ENCODE measurements at places on chromosomes 1 and 21. TPM values are rescaled to one million over a fixed set of nuclear protein-coding genes. Genes with fewer than 3 reads are reported as not detected.

Gene RPS8
- polyA plus RNA-seq: 1,590 TPM

Gene BEND5
- polyA plus RNA-seq: 31.5 TPM

Gene CACNA1S
- not detected for polyA plus RNA-seq

Gene C8B
- polyA plus RNA-seq: not detected

Gene FAM72B
- 1.1 TPM for polyA plus RNA-seq

Gene SERTAD4
- not detected for polyA plus RNA-seq

Gene KCNK2
- not detected for polyA plus RNA-seq

Gene KCNJ9
- polyA plus RNA-seq: not detected

Measured in IgD-negative memory B cell (primary cell).